Activated CD8-positive, alpha-beta memory T cell treated with anti-CD3 and anti-CD28 coated beads for 1 hour (primary cell): ENCODE measurements at places on chromosomes 16 and 17.

DNA sequence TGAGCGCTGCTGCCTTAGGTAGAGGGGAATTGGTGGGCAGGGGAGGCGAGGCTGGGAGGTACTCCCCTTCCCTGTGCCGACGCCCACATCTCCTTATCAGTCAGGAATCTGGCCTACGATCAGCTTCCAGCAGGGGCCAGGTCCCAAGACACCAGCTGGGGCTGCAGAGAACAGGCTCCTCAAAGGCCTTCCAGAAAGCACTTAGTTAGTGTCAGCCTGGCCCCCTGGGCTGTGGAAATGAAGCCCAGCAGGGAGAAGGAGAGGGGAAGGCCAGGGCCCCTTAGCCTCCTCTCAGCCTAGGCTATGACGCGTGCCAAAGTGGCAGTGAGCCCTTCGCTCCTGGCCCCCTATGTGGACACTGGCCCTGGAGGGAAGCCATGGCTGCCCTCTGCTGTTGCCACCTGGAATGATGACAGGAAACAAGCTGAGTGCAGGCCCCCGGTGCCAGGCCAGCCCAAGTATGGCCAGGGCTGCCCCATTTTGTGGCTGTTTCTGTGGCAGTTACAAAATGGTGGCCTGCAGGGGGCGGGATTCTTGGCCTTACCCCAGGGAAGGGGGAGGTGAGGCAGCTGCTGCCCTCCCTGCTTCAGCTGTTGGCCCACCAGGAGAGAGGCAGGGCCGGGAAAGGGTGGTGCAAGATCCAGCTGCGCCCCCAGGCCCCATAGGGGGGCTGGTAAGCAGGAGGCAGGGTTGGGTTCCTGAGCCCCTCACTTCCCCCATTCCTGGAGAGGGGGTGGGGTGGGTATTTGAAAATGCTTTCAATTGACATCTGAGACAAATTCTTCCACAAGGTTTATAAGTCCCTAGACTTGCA is 11.3 kb downstream of the TBX4 start:
- DNase-seq, result no peak

GRCh38 chr17:51258756-51259563 is 889 bp downstream of the MBTD1 start:
- no peak for DNase-seq

GRCh38 chr17:64648234-64648633 is 13.9 kb downstream of the SMURF2 start:
- DNase-seq, result no peak

DNA sequence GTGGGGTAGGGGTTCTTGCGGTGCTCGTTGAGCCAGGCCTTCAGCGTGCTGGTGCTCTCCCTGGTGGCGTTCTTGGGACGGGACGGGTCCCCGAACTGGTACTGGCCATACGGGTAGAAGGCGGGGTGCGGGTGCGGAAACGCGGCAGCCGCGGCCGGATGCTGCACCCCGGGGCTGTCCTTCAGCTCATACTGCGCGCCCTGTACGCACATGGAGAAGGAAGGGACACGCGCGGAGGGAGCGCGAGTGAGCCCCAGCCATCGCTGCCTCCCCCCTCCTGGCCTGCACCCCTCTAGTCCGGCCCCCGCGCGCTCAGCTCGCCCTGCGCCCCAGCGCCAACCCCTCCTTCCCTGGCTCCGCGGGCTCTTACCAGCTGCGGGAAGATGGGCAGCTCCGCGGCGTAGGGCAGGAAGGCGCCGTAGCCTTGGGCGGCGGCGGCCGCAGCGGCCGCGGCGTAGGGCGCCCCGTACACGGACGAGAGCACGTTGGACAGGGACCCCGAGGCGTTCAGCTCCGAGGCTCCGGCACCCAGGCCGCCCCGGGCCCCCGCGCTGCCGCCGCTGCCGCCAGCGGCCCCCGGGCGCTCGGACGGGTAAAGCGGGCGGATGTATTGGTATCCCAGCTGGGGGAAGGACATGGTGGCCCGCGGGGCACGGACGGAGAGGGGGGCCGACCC is 1.0 kb downstream of the IRX3 start:
- no peak for DNase-seq

- DNase-seq, result no peak
These were observed 7.1 kb upstream of the GJC1 start for GRCh38 chr17:44837196-44837595.

- no peak for DNase-seq
These were observed 18.7 kb downstream of the RHOT1 start for GRCh38 chr17:32161029-32161428.

GRCh38 chr16:53043428-53043831 is 9.3 kb downstream of the CHD9NB start:
- DNase-seq, result no peak
